Uterine smooth muscle cell (primary cell): ENCODE measurements at places on chromosomes 4 and X. TPM values are rescaled to one million over a fixed set of nuclear protein-coding genes. Genes with fewer than 3 reads are reported as not detected.

The ARMCX1 gene
- 68.4 and 69.9 TPM in 2 replicates for total RNA-seq

The CYTL1 gene
- total RNA-seq, result 0.12 TPM in 1 of 2 replicates, not detected in the other

The PLAC1 gene
- 0.33 and 0.37 TPM in 2 replicates for total RNA-seq

The GPR119 gene
- total RNA-seq, result not detected in 2 replicates

The TLL1 gene
- total RNA-seq, result under 0.01 and 0.12 TPM in 2 replicates

The ETNPPL gene
- not detected in 2 replicates for total RNA-seq

The KLHL2 gene
- total RNA-seq, result 23.4 and 28.4 TPM in 2 replicates
